ENCODE measurements at places on chromosomes 6 and 20. TPM values are rescaled to one million over a fixed set of nuclear protein-coding genes. Genes with fewer than 3 reads are reported as not detected.

DNA sequence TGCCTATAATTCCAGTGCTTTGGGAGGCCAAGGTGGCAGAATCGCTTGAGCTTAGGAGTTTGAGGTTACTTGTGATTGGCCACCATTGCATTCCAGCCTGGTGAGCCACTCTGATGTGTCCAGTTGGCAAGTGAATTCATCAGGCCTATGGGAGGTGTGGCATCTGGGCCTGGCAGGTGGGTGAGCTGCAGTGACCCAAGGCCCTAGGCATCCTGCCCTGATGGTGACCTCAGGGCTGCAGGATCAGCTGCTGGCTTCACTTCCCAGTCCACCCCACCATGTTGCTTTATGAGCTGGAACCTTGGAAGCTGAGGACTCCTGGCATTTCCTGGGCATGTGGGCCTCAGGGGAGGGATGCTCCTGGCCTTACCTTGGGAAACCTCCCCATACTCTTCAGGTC is 20.5 kb downstream of the RSPH9 start:
- DNase-seq: no peak

DNA sequence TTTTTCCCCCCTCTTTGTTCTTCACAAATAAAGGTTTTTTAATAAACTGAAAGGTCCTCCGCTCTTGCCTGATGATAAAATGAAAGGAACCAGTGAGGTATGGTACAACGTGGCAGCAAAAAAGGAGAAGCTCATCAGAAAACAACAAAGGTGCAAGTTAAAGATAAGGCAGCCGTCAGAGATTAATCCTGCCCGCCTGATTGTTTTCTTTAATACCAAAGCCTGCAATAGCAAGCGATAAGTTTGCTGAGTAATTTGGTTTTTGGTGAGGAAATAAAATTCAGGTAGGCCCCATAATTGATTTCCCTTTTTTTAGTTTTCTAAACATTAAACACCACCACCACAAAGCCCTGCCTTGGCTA is 177.9 kb downstream of the MBOAT1 start:
- no peak for DNase-seq

The TRDN gene
- total RNA-seq: 0.15 TPM

The GDAP1L1 gene
- not detected for total RNA-seq

The RBM24 gene
- 0.97 TPM for total RNA-seq

Data from left lung (tissue), 14 donors.